ENCODE measurements at places on chromosomes 16 and 17. TPM values are rescaled to one million over a fixed set of nuclear protein-coding genes. Genes with fewer than 3 reads are reported as not detected.

The MRPL12 gene
- 51.6 TPM for polyA plus RNA-seq

The CPPED1 gene
- 8.9 TPM for polyA plus RNA-seq

The PABPN1L gene
- not detected for polyA plus RNA-seq

The MNT gene
- polyA plus RNA-seq = 0.60 TPM

The FBXL16 gene
- polyA plus RNA-seq = 0.23 TPM

The TNFRSF17 gene
- 26.2 TPM for polyA plus RNA-seq

The GDPD1 gene
- 0.90 TPM for polyA plus RNA-seq

The ANKRD40CL gene
- polyA plus RNA-seq = not detected

The EPX gene
- polyA plus RNA-seq = not detected

The SYNGR2 gene
- 490 TPM for polyA plus RNA-seq

The CYGB gene
- polyA plus RNA-seq = 0.21 TPM

The SOST gene
- polyA plus RNA-seq = not detected

The TPSG1 gene
- polyA plus RNA-seq = not detected

The CDH8 gene
- not detected for polyA plus RNA-seq

The DPEP2 gene
- 68.5 TPM for polyA plus RNA-seq

The CCL8 gene
- polyA plus RNA-seq = not detected

The MYLK3 gene
- polyA plus RNA-seq = not detected

The PLA2G15 gene
- 7.7 TPM for polyA plus RNA-seq

The DNAJA2 gene
- polyA plus RNA-seq = 43.2 TPM

The LCAT gene
- polyA plus RNA-seq = not detected

The DNAH17 gene
- polyA plus RNA-seq = 0.13 TPM

The ITGAL gene
- polyA plus RNA-seq = 22.7 TPM

The MT1H gene
- not detected for polyA plus RNA-seq

The ANKRD13B gene
- not detected for polyA plus RNA-seq

The PYDC1 gene
- polyA plus RNA-seq = not detected

The MRPL38 gene
- 65.7 TPM for polyA plus RNA-seq

The ARL6IP1 gene
- 283 TPM for polyA plus RNA-seq

Measured in naive B cell (primary cell).